ENCODE measurements at places on chromosomes 12 and 14.

DNA sequence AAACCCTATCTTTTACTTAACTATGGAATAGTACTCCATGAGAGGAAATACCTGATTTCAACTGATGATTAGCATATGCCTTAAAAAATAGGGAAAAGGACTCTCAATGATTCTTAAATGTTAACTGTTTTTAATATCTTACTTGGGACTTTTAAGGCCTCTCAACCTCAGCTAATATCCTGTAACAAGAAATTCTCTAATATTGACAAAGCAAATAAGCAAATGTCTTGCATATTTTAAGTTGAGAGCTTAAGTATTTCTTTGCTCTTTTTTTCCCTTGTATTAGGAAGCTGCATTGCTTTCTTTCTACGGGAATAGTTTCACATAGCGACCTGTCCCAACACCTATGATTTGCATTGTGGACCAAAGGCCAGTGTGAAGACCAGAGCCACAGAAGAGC, 249.9 kb downstream of the BCAT1 start:
- no peak for DNase-seq

DNA sequence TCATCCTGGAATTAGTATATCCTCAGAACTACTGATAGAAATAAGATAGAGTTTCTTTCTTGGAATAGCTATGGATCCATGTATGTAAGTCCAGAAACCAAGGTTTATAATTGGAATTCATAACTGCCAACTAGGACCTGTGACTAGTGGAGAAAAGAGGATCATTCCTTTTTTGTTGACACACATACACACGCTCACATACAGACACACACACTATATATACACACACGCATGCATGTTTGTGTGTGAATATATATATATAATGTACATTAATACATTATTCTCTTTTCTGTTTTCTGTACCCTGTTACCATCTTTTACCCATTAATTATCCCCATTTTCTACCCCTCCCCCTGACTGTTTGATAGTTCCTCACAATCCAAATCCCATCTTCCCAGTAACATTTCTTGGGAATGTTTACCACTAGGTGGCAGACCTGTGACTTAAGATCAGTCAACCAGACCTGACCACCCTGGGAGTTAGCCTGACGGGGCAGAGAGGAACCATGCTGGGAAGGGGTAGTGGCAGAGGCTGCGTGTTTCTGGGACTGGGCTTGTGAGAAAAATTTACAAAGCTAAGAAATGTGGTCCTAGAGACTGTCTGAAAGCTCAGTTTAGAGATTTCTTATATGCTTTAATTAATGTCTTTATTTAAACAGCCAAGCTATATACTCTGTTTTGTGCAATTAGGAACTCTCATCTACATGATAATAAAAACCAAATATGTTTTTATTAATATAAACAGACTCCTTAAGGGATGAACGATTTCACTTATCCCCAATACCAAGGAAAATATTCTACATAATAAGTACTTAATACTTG, 308.0 kb downstream of the PPFIA2 start:
- no peak for DNase-seq

DNA sequence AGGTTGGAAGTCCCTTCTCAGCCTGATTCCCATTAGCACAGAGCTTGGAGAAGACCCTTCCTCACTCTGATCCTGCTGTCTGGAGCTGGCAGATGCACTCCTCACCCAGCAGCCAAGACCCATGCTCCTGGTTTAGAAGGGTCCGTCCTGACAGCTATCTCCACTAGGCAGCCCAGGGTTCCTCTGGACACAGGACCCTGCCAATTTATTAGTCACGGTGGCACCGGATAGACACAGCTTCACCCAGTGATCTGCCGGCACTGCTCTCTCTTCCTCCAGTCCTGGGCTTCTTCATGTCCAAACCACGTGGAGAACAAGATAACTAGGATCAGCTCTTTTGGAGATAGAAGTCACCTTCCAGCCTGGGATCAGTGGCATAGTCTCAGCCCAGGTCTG, 26.2 kb upstream of the TCL1B start:
- DNase-seq: no peak

- no peak for DNase-seq
Measured at GRCh38 chr12:46468160-46468559, 95.6 kb upstream of the SLC38A2 start.
